ENCODE measurements at places on chromosomes 5 and 9.

DNA sequence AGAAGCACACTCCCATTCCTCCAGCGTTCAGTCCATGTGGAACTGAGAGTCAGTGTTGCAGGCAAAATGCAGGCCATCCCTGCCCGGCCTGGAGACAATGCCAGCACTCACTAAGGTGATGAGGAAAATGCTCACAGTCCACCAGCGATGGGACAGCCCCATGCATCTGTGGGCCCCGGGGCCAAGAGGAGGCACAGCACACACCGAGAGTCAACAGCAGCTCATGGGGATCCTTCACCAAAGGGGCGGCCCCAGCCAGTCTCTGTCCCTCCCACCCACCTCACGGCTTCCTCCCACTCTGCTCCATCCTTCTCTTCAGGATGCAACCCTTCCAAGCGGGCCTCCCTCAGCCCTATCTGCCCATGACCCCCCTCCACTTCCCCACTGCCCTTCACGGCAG is 6.2 kb downstream of the SEMA4D start:
- DNase-seq: no peak

- no peak for DNase-seq
Observed at GRCh38 chr5:171495122-171495700, 75.8 kb downstream of the FGF18 start.

DNA sequence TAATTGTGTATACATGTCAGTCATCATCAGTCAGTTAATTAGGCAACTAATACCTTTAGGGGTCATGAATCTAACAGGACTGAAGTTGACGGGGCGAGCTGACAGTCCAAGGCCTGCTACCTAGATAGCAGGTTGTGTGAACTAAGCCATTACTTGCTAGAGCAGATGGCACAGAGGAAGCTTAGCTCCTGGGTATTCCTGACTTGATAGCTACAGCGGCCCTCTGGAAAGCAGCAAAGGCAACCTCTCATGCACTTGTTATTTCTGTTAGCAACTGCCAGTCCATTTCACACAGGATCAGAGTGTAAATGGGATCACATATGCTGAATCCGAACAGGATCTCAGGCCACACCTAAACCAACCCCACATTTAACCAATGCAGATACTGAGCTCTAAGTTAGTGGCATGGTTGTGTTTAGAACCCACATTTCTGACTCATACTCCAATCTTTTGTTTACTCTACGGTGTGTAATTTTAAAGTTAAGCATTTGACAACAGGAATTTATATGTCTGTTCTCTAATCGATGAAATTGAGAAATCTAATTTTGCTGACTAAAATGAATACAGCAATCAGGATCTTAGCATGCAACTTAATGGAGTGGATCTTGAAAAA is 521.3 kb upstream of the ZNF608 start:
- no peak for DNase-seq

DNA sequence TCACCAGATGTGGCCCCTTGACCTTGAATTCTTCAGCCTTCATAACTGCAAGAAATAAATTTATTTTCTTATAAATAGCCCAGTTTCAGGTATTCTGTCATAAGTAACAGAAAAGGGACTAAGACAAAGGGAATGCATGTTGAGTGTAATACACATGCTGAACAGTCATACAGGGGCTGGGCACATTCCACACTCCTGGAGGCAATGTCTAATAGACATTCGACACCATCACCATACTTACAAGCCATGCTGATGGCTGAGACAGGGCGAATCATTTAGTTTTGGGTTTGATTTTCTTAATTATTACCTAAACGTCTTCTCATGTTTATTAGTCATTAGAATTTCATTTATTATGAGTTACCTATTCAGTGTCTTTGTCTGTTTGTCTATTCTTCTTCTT is 68.5 kb downstream of the TENT4A start:
- DNase-seq: no peak

- DNase-seq: no peak
Observed at GRCh38 chr5:2119573-2119972, 236.8 kb upstream of the IRX4 start.

GRCh38 chr5:43386960-43387362 is 25.2 kb downstream of the CCL28 start:
- DNase-seq: no peak

GRCh38 chr9:84834426-84834825 is 164.9 kb downstream of the NTRK2 start:
- no peak for DNase-seq

DNA sequence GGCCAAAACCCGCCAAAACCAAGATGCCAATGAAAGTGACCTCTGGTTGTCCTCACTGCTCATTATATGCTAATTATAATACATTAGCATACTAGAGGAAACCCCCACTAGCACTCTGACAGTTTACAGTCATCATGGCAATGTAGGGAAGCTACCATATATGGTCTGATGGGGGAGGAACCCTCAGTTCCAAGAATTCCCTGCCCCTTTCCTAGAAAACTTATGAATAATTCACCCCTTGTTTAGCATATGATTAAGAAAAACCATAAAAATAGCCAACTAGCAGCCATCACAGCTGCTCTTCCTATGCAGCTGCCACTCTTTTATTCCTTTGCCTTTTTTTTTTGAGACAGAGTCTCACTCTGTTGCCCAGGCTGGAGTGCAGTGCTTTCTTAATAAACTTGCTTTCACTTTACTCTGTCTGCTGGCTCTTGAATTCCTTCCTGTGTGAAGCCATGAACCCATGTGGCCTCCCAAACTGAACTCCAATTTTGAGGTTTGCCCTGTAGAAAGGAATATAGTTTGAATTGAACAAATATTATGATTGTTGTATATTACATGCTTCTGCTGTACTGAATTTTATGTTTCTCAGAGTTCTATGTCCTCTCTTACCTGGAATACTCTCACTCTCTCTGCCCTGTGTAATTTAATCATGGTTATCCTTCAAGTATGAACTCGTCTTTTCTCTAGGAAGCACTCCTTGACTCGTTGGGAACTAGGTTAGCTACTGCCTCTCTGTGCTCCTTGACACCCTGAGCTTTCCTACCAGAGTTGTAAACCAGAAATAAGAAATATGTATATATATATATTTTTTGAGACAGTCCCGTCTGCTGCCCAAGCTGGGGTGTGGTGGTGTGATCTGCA is 59.8 kb downstream of the KIAA1958 start:
- no peak for DNase-seq

DNA sequence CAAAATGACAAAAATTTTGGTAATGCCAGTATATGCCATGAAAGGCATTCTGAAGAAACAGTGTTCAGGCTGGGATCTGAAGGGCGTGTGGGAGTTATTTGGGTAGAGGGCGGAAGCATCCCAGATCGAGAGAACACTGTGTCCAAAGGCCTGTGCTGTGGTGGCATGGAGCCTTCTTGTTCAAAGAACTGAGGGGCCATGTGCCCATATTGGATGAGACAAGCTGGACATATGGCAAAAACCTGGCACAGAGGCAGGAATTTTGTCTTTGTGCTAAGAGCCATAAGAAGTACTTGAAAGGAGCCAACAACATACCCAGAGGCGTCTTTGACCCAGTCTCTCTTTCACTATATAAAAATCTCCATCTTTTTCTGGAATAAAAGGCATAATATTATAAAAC is 128.0 kb downstream of the SYK start:
- no peak for DNase-seq

DNA sequence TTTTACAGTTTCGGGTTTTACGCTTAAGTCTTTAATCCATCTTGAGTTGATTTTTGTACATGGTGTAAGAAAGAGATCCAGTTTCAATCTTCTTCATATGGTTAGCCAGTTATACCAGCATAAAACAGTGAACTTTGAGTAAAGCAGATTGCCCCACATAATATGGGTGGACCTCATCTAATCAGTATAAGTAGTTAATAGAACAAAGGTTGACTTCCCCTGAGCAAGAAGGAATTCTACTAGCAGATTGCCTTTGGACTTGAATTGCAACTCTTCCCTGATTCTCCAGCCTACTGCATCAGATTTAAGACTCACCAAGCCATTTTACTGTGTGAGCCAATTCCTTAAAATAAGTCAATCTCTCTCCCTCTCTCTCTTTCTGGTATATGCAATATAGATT is 173.2 kb downstream of the SNCAIP start:
- DNase-seq: no peak

DNA sequence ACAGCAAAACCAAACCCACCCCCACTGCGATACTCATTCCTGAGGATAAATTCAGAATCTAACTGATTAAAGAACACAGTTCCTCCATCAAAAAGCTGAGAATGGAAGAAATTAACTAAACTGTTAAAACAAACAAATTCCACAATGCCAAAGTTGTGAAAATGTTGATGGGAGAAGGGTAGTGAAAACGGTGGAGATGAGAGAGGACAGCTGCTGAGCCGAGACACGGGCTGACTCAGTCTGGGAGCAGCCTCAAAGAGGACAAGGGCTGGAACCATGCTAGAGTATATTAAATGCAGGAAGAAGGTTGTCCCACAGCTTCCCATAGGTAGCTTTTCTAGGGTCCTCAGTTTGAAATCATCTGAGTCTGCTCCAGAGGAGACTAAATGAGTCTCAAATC is 14.3 kb downstream of the ADAMTS12 start:
- DNase-seq: no peak

GRCh38 chr5:6195711-6196358 is 182.5 kb downstream of the MED10 start:
- DNase-seq: no peak

DNA sequence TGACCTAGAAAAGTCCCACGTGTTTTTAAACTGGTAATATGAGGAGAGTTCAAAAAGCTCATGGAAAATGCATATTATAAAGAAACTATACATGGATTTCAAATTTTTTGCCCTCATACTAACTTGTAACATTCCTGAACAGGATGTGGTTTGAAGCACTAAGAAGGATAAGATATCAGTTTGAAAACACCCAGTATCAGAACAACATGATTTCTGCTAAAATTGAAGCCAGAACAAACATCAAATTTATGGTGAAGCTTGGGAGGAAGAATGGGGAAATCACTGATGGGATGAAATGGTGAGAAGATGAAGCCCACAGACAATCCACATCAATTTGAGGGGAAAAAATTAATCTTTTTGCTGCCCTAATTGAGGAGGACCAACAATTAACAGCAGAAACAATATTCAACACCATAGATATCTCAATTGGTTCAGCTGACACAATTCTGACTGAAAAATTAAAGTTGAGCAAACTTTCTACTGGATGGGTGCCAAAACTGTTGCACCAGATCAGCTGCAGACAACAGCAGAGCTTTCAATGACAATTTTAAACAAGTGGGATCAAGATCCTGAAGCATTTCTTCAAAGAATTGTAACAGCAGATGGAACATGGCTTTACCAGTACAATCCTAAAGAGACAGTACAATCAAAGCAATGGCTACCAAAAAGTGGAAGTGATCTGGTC is 113.2 kb upstream of the SNX2 start:
- no peak for DNase-seq

DNA sequence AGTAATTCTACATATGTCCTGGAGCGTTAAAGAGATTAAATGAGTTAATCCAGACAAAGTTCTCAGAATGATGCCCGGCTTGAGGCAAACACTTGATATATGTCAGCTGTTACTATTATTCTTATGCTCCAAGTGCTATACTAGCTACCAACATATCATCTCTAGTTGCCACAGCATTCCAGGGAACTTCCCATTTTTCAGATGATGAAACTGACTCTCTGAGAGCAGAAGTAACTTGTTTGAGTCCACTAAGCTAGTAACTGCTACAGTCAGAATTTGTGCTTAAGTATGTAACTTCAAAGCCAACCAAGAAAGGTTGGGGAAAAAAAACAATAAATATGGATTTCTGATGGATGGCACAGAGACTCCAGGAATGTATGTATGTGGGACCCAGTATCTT is 98.1 kb downstream of the CDK5RAP2 start:
- DNase-seq: no peak

Measured in NCI-H187 treated with DMSO at 0.1 percent for 48 hours (cell line).